Retina (tissue), 1 donor: ENCODE measurements at places on chromosomes 2 and 18.

- DNase-seq = no peak
Observed at GRCh38 chr2:43255296-43255910, 29.0 kb upstream of the ZFP36L2 start.

DNA sequence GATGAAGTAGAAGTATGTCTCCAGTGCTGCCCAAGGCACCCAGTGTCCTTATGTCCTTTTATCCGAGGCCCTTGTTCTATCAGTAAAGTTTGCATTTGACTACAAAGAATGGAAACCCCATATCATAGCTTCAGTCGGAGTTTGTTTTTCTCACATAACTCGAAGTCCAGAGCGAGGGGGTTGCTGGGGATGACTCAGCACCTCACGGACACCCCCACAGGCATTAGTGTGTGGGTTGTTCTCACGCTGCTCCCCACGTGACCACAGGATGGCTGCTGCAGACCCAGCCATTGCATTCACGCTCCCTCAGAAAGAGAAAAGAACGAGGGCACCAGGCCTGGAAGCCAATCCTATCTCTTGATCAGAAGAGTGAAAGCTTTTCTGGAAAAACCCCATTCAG, 27.8 kb downstream of the SALL3 start:
- no peak for DNase-seq

DNA sequence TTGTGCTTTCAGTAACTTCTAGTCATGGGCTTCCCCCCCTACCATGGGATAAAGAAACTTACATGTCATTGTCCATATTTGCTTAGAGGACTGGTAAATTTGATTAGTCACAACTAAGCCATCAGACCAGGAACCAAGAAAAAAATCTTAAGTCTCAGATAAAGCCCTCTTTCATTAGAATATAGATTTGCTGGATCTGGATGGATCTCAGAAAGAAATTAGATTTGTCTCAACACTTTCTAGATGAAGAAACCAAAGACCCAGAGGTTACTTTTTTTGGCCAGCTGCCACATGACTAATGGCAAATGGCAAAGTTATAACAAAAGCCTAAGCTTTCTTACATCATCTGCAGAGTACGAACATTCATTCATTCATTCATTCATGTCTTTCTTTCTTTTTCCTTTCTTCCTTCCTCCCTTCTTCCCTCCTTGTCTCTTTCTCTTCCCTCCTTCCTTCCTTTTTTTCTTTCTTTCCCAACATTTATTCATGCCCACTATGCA, 60.2 kb downstream of the CDCA7 start:
- DNase-seq = no peak

DNA sequence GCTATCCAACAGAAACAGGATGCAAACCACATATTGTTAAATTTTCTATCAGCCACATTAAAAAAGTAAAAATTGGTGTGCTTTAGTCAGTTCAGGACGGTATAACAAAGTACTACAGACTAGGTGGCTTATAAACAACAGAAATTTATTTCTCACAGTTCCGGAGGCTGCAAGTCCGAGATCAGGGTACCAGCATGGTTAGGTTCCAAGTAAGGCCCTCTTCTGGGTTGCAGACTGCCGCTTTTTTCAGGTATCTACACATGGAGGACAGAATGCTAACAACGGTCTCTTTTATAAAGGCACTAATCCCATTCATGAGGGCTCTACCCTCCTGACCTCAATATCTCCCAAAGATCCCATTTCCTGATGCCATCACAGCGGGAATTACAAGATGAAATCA, 10.5 kb downstream of the SMAD2 start:
- DNase-seq = no peak

DNA sequence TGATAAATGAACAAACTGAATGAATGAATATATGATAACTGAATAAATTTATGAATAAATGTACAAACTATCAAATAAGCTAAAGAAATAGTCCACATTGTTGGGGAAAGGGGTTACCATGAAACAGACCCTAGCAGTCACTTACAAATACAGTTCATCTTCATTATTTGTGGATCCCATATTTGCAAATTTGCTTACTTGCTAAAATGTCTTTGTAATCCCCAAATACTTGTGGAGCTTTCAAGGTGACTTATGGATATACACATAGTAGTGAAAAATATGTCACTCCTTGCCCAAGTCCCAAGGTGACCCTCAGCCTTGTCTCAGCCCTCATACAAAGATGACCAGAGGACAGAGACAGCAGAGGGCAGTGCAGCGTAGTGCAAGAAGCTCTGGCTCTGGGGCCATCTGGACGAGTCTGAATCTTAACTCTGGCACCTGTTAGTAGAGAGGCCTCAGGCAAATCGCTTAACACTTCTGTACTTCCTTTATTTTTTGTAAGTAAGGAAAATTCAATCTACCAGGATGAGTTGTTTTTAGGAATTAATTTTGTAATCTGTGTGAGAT, 3.1 kb downstream of the PAIP2B start:
- peak; percentile 47 for DNase-seq

- no peak for DNase-seq
Observed at GRCh38 chr2:212427638-212428037, 111.0 kb downstream of the ERBB4 start.

- DNase-seq = peak; percentile 17
Observed at GRCh38 chr2:174835797-174836255, 71.6 kb upstream of the CHRNA1 start.

- no peak for DNase-seq
Observed at GRCh38 chr2:134275058-134275862, 21.4 kb downstream of the MGAT5 start.

DNA sequence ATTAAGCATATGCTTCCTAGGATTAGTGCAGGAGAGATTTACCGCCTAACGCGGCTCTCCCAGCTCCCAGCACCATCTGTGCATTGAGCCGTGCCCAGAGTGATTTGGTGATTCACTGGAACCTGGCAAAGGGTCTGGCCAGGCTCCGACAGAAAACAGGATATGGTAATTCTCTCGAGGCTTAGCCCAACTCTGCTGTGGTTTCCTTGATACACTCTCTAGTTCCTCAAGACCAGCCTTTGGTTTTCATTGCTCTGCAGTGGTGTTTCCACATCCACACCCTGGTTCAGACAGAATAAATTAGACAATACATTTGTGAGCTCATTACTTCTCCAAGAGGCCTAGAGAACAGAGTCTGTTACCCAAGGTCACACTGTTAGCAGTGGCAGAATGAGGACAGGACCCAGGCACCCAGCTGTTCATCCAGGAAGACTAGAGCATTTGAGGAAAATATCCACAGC, 23.0 kb upstream of the SMAD2 start:
- DNase-seq = peak; percentile 70

DNA sequence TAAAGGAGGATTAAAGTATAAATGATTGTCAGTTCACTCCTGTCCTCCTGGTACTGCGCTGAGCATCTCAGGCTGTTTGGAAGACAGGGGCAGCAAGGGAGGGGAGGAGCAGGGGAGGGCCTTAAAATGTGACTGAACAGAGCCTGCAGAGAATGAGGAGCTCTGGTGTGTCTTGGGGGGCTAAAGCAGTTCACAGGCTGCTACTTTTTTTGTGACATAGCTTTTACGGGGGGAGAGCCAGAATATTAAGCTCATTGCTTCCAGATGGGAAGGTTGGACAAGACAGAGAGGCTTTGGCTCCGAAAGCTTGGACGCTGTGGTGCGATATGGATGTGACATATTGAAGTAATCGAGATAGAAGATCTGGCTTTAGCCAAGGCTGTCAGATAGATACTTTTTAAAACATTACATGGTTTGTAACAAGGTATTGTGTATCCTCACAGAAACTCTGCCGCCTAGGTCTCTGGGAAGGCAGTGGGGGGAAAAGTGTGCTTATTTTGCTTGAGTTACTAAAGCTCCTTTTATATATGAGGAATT, 40.5 kb downstream of the RDH14 start:
- no peak for DNase-seq

DNA sequence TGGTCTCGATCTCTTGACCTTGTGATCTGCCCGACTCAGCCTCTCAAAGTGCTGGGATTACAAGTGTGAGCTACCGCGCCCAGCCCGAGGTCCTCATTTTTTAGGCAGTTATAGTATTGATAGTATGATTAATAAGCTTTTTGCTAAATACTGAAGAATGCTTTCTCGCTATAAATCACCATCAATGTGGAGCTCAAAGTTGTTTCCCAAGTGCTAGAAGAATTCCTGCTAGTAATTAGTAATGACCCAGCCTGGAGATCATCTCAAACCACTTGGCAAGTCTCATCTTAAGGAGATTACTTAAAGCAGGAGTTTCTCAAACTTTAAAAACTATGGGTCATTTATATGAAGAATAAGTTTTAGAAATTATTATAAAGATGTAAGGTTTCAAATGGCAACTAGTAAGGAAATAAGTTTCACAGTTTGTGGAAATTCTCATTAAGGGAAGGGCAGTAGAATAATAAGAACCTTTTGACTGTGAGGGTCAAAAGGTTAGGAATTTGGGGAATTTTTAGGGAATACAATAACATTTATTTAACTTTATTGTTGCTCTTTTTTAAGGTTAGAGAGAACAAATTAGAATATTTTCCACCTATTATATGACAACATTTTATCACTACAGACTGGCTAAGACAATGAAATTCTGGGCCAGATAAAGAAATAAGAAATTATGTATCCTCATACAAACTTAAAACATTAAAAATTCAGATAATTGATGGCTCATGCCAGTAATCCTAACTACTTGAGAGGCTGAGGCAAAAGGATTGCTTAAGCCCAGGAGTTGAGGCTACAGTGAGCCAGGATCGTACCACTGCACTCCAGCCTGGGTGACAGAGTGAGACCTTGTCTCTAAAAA, 148.6 kb upstream of the MAP3K20 start:
- DNase-seq = no peak

GRCh38 chr2:104938231-104938941, 84.5 kb downstream of the POU3F3 start:
- DNase-seq = no peak

- DNase-seq = peak; percentile 75
Observed at GRCh38 chr2:161426922-161427663, 11.0 kb downstream of the TBR1 start.

GRCh38 chr2:904246-905024, 46.2 kb upstream of the SNTG2 start:
- no peak for DNase-seq

DNA sequence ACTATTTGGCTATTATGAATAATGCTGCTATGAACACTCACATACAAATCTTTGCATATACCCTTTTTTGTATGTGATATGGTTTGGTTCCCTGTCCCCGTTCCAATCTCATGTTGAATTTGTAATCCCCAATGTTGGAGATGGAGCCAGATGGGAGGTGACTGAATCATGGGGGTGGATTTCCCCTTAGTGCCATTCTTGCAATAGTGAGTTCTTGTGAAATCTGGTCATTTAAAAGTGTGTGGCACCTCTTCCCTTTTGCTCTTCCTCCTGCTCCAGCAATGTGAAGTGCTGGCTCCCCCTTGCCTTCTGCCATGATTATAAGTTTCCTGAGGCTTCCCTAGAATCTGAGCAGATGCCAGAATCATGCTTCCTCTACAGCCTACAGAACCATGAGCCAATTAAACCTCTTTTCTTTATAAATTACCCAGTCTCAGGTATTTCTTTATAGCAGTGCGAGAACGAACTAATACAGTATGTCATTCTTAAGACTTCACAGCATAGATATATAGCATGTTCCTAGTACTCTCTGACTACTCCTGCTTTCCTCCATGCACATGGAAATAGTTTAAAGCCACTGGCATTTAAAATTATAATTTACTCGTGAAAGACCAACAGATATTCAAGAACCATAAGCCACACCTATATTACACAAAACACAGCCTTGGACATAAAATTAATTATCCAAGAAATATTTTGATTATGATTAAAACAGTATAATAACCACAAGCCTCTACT, 75.2 kb downstream of the COBLL1 start:
- DNase-seq = no peak

- DNase-seq = no peak
Observed at GRCh38 chr18:26429535-26430226, 118.7 kb downstream of the KCTD1 start.
